CD4-positive, alpha-beta memory T cell (primary cell): ENCODE measurements at places on chromosomes 1 and 21.
A peak's percentile ranks its signal among the peaks of the same experiment; 100 is the strongest.

GRCh38 chr1:5724847-5725246 lies 267.4 kb downstream of the NPHP4 start:
- DNase-seq = no peak

DNA sequence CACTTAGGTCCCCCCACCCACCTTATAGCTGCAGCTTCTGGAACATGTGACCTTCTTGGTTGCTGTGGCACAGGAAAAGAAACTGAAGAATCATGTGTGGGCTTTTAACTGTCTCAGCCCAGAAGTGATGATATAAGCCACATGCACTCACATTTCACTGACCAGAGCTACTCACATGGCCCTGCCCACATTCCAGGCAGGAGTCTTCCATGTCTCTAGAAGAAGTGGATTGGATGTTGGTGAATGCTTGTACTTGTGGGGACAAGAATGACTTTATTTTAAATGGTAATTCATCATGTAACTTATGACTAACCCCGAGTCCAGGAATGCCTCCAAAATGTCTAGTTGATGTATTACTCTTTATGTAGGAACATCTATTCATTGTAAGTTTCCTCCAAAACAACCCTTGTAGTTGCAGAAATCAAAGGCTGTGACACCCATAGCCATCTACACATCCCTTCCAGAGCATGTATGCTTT lies 15.8 kb upstream of the CAMK1G start:
- DNase-seq = no peak

GRCh38 chr1:2606396-2606880 lies 19.9 kb downstream of the PRXL2B start:
- no peak for DNase-seq

DNA sequence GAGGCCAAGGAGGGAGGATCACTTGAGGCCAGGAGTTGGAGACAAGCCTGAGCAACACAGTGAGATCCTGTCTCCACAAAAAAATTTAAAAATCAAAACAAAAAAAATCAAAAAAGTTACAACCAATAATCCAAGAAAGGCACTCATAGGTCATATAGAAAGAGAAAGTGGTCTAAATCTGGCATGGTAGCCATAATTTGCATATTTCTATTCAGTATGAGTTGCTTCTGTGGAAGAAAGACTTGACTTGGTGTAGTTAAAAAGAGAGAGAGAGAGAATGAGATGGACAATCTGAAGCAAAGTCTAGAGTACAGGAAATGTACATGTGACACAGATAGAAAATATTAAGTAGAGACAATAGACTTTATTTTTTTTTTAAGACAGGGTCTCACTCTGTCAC lies 22.5 kb downstream of the JMJD4 start:
- no peak for DNase-seq

DNA sequence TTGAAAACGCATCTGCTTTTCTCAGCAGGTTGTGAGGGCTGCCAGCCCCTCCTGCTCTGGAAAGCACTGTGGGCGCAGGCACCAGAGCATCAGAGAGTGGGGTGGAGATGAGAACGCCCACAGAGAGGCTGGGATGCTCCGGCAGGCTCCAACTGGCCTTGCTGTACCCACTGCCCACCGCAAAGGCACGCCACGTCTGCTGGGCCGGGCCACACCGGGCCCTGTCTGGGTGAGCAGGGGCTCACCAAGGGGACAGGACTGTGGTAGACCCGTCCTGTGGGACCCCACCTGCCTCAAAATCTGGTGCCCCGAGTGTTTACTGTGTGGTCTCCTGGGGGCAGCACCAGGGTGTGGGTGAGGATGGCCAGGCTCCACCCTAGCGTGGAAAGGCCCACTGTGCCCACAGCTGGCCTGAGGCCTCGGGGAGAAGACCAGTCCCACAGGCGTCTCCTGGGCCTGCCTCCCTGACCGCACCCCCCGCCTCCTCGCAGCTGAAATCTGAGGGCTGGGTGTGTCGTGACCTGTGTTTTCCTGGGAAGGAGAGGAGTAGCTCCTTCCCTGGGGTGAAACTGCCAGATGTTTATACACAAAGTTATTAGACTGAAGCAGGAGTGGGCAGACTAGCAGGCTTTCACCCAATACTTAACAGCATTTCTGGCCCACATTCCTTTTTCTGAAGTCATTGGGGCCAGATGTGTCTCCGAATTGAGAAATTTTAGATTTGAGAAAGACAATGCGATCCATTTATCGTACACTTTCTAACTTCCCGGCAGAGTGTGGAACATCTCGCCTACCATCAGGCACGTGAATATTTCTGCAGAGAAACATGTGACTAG lies 53.8 kb downstream of the STUM start:
- no peak for DNase-seq

- peak; percentile 82 for DNase-seq
Observed at GRCh38 chr1:10510520-10511493, 36.1 kb downstream of the PEX14 start.

DNA sequence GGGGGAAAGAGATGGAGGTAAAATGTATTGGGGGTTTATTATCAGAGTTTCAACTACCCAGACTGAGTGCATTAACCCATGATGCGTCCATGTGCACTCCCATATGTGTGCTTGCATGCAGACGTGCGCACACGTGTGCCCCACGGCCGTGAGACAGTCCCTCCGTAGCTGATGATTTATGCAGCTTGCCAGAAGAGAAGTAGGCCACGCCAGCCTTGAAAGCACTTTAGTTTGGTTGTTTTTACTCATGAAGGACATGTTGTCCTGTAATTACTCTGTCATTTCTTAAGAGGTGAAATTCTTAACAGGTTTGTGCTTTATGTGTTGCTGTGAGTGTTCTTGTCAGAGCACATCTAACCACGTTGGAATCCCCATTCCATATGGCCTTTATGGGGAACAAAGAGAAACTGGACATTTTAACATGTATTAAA lies 467.8 kb downstream of the LMO4 start:
- DNase-seq = no peak

GRCh38 chr1:219773775-219774174 lies 154.6 kb downstream of the SLC30A10 start:
- DNase-seq = no peak

DNA sequence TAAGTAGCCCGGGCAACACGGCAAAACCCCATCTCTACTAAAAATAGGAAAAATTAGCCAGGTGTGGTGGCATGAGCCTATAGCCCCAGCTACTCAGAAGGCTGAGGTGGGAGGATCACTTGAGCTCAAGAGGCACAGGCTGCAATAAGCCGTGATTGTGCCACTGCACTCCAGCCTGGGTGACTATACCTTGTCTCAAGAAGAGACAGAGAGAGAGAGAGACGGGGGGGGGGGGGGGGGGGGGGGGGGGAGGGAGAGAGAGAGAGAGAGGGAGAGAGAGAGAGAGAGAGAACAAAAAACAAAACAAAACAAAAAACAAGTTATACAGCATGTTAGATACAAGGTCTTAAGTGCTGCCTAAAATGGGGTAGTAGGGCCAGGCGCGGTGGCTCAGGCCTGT lies 77.8 kb upstream of the ZNF281 start:
- DNase-seq = no peak

- no peak for DNase-seq
Observed at GRCh38 chr1:91428182-91428798, 23.7 kb upstream of the HFM1 start.

DNA sequence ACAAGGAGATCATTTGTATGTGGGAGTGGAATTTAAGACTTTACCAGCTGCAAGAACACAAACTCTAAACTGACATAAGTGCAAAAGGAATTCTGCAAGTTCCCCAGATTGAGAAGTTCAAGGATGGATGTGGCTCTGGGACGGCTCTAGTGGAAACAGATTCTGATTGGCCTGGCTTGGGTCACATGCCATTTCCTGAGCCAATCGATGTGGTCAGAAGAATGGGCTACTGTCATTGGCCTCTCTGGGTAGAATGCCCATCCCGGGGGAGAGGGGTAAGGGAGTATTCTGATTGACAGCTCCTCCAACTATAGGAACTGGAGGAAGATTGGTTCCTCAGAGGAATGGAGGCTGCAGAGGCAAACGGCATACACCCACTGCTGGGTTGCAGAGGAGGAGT lies 6.0 kb upstream of the IFNLR1 start:
- DNase-seq = no peak

- DNase-seq = no peak
Observed at GRCh38 chr1:37947364-37947763, 511 bp upstream of the INPP5B start.

DNA sequence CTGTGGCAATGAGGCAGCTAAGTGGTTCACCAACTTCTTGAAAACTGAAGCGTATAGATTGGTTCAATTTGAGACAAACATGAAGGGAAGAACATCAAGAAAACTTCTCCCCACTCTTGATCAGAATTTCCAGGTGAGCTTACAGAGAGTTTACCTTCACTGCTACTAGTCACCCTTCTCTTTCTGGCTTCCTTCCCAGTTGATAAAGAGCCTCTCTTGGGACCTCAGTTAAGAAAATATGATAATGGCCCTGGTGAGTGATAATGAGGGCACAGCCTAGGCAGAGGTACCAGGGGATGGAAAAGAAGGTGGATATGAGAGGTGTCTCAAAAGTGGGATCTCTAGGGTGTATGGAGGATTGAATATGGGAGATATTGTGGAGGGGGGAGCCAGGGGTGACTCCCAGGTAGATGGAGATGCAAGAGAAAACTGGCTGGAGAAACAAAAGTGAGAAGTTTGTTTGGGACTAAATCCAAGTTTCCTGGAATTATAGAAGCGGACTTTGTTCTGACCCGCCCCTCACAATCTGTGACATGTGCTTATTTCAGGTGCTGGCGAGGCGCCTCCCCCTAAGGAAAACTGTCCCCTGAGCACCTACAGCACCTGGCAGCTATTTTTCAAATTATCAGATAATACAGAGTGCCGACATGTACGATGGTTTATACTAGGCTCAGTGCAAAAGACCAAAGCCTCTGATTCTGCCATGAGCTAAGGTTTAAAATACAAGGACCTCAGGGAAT lies 13.7 kb downstream of the MTARC2 start:
- DNase-seq = no peak

DNA sequence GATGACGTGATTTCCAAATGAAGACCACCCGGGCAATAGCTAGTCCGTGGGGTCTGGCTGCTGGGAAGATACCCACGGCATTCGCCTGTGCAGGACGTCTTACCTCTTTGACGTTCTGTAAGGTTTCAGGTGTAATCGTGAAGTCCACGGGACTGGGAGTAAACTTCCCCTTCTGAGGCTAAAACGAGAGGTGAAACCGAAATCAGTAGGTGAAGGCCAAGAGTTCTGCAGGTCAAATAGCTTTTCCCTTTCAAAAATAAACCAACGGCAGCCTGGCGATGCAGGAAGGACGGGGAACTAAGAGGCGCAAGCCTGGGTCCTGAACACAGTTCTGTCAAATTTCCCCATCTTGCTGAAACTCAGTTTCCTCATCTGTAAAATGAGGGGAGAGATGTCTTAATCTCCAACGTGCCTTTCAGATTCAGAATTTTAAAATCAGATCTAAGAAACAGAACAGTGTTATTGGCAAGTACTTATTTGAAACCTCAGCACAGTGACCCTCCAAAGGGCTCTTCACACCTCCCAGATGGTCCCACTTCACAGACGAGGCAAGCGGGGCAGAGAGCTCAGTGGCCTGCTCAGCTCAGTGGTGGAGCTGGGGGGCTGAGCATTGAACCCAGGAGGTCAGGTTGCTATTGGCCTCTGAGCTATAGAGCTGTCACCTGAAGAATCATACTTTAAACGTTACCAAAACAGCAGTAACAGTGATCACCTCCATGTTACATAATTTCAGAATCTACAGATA lies 34.7 kb downstream of the VPS26C start:
- no peak for DNase-seq

- peak; percentile 32 for DNase-seq
Observed at GRCh38 chr1:227885135-227885647, 62.5 kb downstream of the WNT9A start.

DNA sequence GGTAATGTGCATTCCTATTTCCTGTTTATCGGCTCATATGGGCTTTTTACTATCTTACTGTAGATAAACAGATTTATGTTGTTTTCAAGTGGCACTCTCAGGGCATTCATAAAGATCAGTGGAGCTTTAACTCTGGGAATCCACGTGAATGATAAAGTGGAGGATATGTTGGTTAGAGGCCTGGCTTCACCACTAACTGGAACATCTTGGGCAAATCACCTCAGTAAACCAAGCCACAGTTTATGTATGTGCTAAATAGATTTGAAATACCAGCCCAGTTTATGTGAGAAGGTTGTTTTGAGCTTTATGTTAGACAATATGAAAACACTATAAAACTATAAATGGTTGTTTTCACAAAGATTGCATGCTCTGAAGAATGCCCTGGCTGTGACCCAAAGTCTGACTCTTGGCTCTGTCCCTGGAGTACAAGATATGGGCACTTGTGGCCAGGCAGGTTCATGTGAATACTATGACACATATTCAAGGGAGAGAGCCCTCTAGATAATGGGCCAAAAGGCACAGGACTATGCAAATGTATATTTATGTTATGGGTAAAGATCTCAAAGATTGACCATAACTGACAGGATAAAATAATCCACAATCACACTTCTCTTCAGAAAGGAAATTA lies 36.7 kb downstream of the FAM163A start:
- no peak for DNase-seq

GRCh38 chr1:228781161-228781808 lies 46.0 kb downstream of the RHOU start:
- no peak for DNase-seq

DNA sequence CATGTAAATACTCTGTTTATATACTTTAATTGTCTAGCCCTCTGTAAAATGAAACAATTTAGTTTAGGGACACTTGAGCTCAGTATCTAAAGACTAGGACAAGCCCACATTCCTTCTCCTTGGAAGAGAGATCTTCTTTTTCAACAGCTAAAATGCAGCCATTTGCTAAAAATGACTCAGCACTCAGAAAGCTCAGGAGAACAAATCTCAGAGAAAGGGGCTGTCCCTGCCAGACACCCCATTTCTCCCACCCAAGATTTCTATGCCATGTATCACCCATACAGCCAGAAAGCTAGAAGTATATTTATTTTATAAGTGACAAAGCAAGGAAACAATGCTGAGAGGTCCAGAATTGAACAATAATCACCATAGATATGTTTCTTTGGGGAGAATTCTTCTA lies 23.2 kb upstream of the PRDX6 start:
- no peak for DNase-seq

DNA sequence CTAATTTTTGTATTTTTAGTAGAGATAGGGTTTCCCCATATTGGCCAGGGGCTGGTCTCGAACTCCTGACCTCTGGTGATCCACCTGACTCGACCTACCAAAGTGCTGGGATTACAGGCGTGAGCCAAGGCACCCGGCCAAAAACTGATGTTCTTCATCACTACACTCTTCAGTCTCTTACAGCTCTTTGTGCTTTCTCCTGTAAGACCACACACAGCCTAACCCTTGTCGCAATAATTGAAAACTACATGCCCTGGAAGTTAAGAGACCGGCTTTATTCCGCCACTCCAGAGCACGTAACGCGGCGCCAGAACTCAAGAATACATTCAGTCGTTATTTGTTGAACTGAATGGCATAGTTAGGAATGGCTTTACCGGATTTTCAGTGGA lies 552 bp downstream of the GPATCH4 start:
- no peak for DNase-seq

- DNase-seq = no peak
Observed at GRCh38 chr1:197360068-197360467, 92.0 kb downstream of the CRB1 start.

DNA sequence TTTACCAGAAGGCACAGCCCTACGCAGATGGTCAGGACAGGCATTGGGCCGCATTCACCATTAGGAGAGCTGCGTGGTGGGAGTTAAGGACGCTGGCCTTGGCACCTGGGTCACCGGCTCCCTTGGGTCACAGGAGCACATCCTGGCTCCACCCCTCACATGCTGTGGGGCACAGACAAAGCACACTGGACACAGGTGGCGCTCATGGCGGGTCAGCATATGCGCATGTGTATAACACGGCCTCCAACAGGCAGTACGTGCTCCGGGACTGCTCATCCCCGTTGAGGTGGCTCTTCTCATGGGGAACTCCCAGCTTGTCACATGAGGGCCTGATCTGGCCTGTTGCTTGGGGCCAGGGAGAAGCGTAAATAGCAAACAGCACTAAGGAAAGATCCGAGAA lies 25.0 kb downstream of the PGBD5 start:
- no peak for DNase-seq
